ENCODE measurements at places on chromosomes 3 and 15. TPM values are rescaled to one million over a fixed set of nuclear protein-coding genes. Genes with fewer than 3 reads are reported as not detected.
A peak's percentile ranks its signal among the peaks of the same experiment; 100 is the strongest.

The DNASE1L3 gene
- 2.7 TPM for total RNA-seq

The IVD gene
- 14.7 TPM for total RNA-seq

The IFT80 gene
- total RNA-seq: 11.0 TPM

The CATSPER2 gene
- 3.5 TPM for total RNA-seq

The TM6SF1 gene
- total RNA-seq: 0.48 TPM

The EBLN2 gene
- 2.1 TPM for total RNA-seq

DNA sequence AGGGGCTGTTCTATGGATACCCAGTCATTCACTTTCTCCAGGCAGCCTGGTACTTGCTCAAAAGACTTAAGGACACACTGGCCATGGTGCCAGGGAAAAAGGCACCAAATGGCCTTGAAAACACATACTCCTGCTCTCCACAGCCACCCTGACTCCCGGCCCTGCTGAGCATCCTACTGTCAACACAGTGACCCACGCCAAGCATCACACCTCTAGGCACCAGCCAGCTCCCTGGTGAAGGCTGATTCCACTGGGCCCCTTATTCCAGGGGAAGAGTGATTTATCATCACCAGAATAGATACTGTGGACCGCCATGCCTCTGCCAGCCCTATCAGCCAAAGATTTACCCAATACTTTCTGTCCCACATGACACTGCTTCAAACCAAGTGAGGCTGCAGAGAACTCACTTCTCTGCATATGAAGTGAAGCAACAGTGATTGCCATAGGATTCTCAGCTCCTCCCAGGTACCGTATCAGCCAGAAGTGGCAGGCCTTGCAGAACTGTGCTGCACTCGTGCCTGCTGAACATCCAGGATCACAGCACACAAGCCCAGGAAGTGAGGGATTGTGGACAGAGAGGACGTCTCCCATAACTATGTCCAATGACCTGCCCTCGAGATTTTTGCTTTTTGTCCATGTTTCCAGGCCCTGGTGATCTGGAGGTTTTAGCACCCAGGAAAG lies 63.7 kb downstream of the WHAMM start:
- ATAC-seq: no peak

DNA sequence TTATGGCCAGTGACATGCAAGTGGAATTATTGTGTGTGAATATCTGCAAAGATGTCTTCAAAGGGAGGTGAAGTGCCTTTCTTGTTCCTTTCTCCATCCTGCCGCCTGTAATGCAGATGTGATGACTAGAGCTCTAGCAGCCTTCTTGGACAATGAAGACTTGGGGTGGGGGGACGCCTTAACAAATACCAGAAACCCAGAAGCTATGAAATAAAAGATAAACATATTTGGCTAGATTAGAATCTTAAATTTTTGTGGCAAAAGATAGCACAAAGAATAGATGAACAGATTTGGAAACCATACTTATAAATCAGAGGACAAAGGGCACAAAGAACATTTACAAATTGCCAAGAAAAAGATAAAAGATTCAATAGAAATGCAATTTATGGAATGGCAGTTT lies 56.1 kb downstream of the AMOTL2 start:
- ATAC-seq: no peak

GRCh38 chr3:119428538-119428937 lies 34.9 kb downstream of the TMEM39A start:
- ATAC-seq: no peak

- ATAC-seq: no peak
Measured at GRCh38 chr3:187888701-187889100, 143.4 kb upstream of the BCL6 start.

DNA sequence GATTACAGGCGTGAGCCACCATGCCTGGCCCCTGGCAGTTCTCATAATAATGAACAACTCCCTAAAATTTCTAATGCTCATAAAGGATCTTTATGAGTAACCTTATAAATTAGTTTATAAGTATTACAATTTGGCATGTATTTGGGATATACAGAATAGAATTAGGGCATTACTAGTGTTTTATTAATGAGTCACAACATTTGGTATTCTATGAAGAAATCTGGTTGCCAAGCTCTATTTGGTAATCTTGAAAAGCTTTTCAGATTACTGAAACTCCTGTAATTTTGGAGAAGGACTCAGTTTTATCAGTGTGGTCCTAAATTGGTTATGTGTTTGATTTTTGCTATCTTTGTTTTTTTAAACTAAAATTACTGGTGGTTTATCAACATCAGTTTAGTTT lies 45.8 kb downstream of the TM6SF1 start:
- peak; percentile 29 for ATAC-seq

DNA sequence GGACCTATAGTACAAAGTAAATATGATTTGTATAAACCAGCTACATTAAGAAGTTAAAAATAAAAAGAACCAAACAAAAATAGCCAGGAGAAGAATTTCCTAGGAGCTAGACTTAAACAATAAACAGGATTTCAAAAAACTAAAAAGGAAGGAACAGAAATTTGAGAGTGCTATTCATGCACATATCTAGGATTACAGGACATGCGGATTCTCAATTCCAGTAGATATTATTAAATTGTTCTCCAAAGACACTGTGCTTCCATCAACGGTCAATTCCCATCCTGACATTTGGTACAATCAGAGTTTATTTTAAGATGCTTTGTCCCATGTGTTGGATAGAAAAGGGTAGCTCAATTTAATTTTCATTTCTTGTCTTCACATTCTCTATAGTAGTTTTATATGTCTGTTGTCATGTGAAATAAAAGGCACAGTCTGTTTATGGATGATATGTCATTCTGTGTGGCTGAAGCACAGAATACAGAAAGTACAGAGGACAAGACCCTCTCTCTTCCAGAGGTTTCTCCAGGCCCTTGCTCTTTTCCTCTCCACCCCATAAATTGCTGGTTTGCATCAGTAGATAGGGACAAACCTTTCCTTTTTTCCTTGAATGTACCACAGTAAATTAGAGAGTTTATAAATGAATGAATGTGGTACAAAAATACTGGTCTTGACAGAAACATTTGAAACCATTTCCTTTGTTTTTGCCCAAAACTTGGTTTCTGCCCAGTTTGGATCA lies 3.5 kb downstream of the PLOD2 start:
- no peak for ATAC-seq

- no peak for ATAC-seq
Measured at GRCh38 chr3:2141482-2141881, 42.8 kb downstream of the CNTN4 start.

GRCh38 chr15:44968475-44968874 lies 12.0 kb downstream of the TERB2 start:
- ATAC-seq: no peak

DNA sequence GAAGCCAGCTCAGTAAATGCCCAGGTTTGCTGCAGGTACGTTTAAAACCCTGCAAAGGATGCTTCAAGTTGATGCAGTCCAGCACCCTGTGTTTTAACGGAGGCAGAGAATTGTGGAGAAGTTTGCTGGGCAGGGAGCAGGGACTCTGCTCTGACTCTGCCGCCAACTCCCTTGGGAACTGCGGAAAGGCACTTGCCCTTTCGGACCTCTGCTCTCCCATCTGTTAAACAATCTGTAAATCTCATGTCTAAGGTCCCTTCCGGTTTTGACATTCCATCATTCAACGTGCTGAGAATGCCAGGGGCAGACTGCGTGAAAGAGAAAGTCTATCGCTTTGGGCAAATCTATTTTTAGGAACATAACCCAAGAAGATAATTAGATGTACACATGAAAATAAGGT lies 184.5 kb downstream of the OPA1 start:
- ATAC-seq: no peak

DNA sequence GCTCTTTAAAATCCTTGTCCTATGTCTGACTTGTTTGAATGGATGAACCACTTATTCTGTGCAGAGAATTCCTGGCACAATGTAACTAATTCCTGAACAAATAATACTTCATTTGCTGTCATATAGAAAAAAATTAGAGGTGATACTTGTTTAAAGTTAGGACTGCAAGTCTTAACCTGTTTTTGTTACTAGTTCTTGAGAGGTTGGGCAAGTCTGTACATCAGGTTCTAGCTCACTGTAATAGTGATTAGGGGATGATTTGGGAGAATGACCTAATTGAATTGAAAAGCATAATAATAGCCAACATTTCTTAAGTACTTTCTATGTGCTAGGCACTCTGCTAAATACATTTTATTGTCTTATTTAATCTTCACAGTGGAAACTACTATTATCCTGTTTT lies 49.3 kb downstream of the GMPS start:
- peak; percentile 98 for ATAC-seq

- ATAC-seq: no peak
Measured at GRCh38 chr15:72991026-72991425, 61.2 kb upstream of the NEO1 start.
